SJSA1 (cell line): ENCODE measurements at places on chromosomes 12 and 14.
A peak's percentile ranks its signal among the peaks of the same experiment; 100 is the strongest.

DNA sequence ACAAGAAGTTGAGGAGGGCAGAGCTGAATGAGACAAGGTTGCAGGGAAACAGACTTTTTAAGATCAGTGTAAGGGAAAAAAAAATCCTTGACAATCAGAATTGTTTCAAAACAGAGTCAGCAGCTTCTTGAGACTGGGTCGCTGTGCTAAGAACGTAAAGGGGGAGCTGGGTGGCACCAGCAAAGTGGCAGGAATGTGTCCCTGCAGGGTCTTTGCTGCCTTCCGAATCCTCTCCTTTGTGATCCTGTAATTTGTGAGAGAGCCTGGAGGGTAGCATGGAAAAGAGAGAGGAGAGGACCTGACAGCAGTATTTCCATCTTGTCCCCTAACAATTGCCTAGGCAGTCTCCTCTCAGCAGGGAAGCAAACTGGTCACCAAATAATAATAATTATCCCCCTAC lies 472.8 kb downstream of the RGS6 start:
- H3K27ac ChIP-seq: no peak overlapping the region
- no peaks in the 10 kb centered on the region for H3K36me3 ChIP-seq
- H3K4me3 ChIP-seq: no peak overlapping the region
- no peaks in the 10 kb centered on the region for H3K4me1 ChIP-seq

DNA sequence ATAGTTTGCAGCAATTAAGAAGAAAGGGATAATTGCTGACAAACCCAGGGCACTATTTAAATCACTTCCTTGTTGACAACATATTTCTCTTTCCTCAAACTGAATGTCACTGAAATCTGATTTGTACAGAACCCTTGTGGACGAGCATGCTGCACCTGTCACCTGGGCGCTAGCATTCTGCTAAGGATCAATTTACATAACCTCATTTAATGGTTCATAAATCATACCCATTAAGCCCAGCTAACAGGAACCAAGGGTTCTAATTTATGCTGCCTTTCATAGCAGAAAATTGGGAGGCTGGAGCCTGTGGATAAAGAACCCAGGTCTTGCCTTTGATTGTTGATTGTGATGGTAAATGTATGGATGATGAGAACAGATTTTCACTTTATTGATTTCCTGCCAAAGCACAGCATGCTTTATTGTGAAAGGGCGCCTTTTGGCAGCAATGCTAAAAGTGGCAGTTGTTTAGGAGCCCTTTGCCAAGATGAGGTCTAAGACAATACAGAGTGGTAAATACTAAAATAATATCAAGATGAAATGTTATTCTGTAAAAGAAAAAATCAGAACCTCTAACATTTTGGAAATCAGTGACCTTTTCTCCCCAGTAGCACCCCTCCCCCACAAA lies 95.4 kb downstream of the NKX2-1 start:
- no peaks in the 10 kb centered on the region for H3K36me3 ChIP-seq
- no peak overlapping the region for H3K27ac ChIP-seq
- peaks cover 10% of the 10 kb centered on the region for H3K4me1 ChIP-seq
- H3K4me3 ChIP-seq: no peak overlapping the region
- no peaks in the 10 kb centered on the region for H3K27me3 ChIP-seq
- no peak for DNase-seq

DNA sequence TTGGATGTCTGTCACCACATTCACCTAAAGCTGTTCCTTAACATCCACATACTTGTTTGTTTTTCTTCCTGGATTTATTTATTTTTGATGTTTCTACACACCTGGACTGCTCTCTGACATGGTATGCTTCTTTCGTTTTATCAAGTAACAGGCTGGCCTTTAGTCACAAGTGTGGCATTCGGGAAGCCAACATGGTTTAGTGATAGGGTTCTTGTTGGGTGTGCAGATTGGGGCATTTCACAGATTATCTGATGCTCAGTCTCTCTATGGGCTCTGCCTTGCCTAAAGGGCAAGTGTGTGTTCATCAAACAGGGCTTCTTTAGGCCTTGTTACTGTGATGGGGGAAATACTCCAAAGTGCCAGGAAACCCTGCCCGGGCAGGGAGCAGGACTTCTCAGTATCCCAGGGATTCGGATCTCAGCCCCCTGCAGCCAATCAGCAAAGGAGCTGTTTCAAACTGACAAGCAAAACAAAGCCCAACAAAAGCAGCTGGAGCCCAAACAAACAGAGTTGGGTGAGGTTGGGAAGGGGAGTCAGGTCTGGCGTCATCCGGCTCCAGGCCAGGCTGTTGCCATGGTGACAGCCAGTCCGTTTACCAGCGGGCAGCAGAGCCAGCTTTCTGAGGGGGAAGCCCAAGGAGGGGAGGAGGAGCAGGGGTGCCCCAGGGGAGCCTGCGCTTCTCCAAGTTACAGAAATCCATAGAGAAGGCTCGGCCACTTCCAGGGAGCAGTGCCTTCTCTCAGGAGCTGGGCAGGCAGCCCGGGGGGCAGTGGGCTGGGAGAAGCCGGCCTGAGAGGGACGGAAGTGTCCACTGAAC lies 31.9 kb downstream of the FOS start:
- H3K4me3 ChIP-seq: no peak overlapping the region
- DNase-seq: peak; percentile 66
- no peaks in the 10 kb centered on the region for H3K27me3 ChIP-seq
- no peaks in the 10 kb centered on the region for H3K36me3 ChIP-seq
- H3K27ac ChIP-seq: no peak overlapping the region

DNA sequence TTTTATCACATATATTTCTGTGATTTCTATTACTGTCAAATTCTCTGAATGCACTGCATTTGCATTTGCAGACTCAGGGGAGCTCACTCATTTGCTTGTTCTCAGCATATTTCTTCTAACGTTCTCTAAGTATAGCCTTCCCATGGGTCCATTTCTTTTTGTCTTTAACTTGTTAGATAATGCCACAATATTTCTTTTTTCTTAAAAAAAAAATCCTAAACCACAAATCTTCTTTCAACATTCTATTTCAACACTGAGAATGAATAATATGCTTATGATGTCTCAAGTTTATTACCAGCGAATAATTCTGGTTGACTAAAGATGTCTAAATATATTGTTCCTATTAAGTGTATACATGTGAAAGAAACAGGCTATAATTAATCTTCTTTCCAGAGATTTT lies 200.2 kb downstream of the ANO6 start:
- H3K4me3 ChIP-seq: no peak overlapping the region
- no peaks in the 10 kb centered on the region for H3K27me3 ChIP-seq
- peaks cover 70% of the 10 kb centered on the region for H3K36me3 ChIP-seq
- H3K4me1 ChIP-seq: peaks cover 10% of the 10 kb centered on the region
- DNase-seq: no peak

DNA sequence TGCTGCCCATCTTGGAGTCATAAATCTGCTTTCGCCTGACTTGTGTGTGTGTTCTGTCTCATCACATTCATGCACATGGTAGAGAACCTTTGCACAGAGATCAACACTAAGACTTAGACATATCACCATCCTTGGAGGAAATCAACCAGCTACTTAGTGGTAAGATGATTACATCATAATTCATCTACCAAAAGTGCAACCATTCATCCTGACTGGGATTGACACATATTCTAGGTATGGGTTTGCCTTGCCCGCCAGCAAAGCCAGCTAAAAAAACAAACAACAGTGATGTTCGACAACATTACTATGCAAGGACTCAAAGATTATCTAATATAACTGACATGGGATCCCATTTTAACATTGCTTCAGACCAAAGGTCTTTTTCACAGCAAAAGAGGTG lies 228.7 kb downstream of the NUAK1 start:
- no peak overlapping the region for H3K27ac ChIP-seq
- no peaks in the 10 kb centered on the region for H3K36me3 ChIP-seq
- no peaks in the 10 kb centered on the region for H3K27me3 ChIP-seq
- no peak overlapping the region for H3K4me3 ChIP-seq

- DNase-seq: no peak
- no peaks in the 10 kb centered on the region for H3K36me3 ChIP-seq
- peaks cover 9% of the 10 kb centered on the region for H3K4me1 ChIP-seq
- H3K27me3 ChIP-seq: no peaks in the 10 kb centered on the region
- H3K4me3 ChIP-seq: no peak overlapping the region
Measured at GRCh38 chr14:68707482-68707881, 85.4 kb downstream of the ZFP36L1 start.

DNA sequence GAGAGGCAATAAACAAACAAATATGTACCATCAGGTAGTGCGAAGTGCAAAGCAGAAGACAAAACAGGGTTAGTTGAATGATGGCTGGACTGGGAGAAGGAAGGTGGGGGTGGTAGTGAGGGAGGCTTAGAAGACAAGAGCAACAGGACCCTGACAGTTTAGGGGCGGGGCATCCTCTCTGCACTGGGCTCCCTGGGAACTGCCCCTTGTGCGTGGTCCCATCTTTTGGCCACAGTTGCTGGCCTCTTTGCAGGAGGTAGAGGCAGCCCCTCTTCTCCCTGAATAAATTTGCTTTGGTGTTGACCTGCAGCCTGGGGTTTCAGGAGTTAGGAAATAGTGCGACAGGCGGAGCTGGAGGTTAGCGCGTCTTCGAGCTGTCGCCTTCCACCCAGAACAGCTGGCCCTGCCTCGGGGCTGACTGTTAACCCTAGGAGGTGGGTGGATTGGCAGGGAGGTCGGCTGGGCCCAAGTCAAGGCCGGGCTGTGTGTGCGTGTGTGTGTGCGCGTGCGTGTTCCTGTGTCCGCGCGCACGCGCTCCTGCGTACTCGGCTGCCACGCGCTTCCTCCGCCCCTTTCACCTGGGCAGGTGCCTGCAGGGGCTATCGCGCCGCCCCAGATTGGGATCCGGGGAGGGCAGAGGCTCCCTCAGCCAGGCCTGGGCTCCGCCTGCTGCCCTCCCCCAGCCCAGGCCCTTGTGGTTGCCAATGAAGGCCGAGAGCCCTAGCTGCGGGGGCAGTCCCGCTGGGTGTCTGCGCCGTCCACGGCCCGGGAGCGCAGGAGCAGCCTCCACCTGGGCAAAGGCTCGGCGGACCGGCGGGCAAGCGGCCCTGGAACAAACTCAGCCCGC lies 180.8 kb downstream of the ADCK1 start:
- H3K36me3 ChIP-seq: no peaks in the 10 kb centered on the region
- H3K4me3 ChIP-seq: no peak overlapping the region
- no peak overlapping the region for H3K27ac ChIP-seq

DNA sequence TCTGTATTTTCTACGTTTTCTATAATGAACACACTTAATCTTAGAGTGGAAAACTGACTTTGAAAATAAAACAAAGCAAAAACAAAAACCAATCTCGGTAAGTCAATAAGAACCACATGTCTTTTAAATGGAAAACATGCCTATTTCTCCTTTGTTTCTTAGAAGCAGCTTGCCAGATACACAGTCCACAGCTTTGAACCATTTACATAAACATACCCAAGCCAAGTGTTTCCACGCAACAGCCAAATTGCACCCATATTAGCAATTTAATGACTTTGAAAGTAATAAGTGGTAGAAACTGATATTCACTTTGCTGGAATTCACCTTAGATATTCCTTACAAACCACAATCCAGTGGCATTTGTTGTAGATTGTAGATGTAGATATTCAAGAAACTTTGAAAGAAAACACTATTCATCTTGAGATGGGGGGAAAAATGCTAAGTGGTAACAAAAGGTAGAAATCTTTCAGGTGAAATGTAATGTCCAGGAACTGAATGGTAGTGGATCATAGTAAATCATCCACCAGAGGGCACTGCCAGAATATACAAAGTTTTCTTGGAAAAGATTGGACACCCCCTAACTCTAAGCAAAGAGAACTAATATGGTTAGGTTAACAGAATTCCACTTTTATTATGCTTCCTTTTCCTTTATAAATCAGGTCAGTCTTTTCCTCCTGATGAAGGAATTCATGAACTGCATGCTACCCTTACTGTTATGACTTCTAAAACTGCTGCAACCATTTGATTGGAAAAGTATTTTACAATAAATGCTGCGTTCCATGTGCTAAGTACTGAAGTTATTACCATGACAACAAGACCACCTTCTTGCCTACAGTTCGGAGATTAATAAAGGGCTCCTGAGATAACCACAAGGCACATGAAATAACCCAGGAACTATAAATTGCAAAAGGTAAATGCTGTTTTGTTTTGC lies 69.8 kb downstream of the RERG start:
- DNase-seq: no peak
- H3K27me3 ChIP-seq: 0 out of 2 replicates have a peak, but pooled peaks cover 3% of the 10 kb centered on the region
- no peaks in the 10 kb centered on the region for H3K36me3 ChIP-seq
- no peaks in the 10 kb centered on the region for H3K4me1 ChIP-seq
- no peak overlapping the region for H3K27ac ChIP-seq

DNA sequence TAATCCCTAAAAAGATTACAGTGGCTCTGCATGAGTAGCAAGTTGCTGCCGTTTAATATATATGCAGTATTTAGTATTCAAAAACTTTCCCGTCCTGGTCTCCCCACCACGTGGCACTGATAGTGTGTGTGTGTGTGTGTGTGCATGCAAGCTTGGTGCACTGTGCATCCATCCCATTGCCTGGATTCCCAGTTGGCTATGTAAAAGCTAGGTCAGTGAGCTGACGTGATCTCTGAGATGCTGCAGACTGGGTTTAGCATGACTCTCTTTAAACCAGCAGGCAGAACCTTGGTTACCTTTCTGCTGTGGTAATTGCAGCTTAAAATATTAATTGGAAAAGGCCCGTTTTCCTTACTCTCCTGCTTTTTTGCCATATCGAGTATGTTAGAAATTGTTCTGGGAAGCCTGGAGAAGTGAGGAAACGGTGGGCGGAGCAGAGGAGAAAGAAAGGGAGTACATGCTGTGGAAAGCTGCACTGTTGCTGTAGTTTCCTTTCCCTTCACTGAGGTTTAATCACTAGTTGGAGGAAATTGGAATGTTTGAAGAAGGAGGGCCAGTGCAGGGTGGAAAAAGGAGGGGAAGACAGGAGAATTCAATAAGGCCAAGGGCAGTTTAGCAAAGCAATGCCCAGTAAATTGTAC lies 4.0 kb upstream of the CNTN1 start:
- no peaks in the 10 kb centered on the region for H3K36me3 ChIP-seq
- H3K4me1 ChIP-seq: no peaks in the 10 kb centered on the region
- H3K27me3 ChIP-seq: peaks cover 19% of the 10 kb centered on the region
- no peak overlapping the region for H3K4me3 ChIP-seq
- no peak for DNase-seq

DNA sequence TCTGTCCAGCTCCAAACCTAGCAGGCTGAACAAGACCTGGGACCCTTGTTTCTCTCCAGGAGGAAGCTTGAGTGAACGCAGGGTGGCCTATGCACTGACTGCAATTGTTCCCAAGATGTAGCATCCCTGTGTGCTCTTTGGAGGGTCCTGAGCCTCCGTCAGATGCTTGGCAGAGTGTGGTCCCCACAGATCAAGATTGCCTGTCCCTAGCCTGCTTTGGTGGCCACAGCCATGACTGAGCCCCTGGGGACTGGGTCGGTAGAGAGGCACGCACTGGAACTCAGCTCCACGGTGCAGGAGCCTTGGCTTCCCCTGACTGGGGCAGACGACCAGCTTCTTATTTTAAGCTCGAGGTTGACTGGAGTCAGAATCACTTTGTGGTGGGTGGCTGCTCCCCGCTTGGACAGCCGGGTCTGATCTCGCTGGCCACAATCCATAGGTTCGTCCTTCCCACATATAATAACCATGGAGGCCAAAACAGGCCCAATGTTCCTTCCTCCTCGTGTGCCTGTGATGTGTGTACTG lies 97.8 kb downstream of the LGMN start:
- no peak for DNase-seq
- H3K27ac ChIP-seq: no peak overlapping the region
- peaks cover 4% of the 10 kb centered on the region; the same call in 1 of the 2 replicates for H3K4me1 ChIP-seq
- no peak overlapping the region for H3K4me3 ChIP-seq
- H3K27me3 ChIP-seq: no peaks in the 10 kb centered on the region

- H3K4me1 ChIP-seq: peaks cover 9% of the 10 kb centered on the region; the same call in 1 of the 2 replicates
- no peaks in the 10 kb centered on the region for H3K27me3 ChIP-seq
- no peak overlapping the region for H3K4me3 ChIP-seq
- no peak for DNase-seq
Measured at GRCh38 chr14:85622106-85622505, 92.2 kb downstream of the FLRT2 start.

- H3K4me3 ChIP-seq: no peak overlapping the region
- no peaks in the 10 kb centered on the region for H3K36me3 ChIP-seq
- H3K27me3 ChIP-seq: no peaks in the 10 kb centered on the region
Measured at GRCh38 chr12:47729233-47729632, 3.9 kb upstream of the ENDOU start.
